Liver (tissue), 10 donors: ENCODE measurements at places on chromosomes 6 and 20. TPM values are rescaled to one million over a fixed set of nuclear protein-coding genes. Genes with fewer than 3 reads are reported as not detected.

CTAGE9 gene
- total RNA-seq: not detected

MYCT1 gene
- 9.1 TPM for total RNA-seq

PCED1A gene
- total RNA-seq: 13.4 TPM

BCLAF1 gene
- total RNA-seq: 52.9 TPM

BCAS4 gene
- total RNA-seq: 0.47 TPM

DAAM2 gene
- 17.0 TPM for total RNA-seq
